ENCODE measurements at places on chromosomes 1 and 21. TPM values are rescaled to one million over a fixed set of nuclear protein-coding genes. Genes with fewer than 3 reads are reported as not detected.

GRCh38 chr1:214532070-214532469 is 19.3 kb downstream of the PTPN14 start:
- DNase-seq: no peak

DNA sequence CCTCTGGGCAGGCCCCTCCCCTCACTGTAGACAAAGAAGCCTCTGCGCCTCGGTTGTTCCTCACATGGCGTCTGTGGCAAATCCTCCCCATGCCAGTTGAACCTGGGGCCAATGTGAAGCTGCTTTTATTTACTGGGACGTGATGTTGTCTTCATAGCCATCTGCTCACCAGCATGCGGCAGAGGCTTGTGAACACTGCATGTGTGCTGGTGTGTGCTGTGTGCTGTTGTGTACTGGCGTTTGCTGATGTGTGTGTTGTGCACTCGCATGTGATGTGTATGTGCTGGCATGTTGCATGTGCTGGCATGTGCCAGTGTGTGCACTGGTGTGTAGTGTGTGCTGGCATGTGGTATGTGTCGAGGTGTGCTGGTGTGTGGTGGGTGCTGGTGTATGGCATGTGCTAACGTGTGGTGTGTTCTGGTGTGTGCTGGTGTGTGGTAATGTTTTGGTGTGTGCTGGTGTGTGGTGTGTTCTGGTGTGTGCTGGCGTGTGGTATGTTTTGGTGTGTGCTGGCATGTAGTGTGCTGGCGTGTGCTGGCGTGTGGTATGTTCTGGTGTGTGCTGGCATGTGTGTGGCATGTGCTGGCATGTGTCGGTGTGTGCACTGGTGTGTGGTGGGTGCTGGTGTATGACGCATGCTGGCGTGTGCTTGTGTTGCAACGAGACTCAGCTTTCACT is 37.2 kb upstream of the TRAPPC10 start:
- no peak for DNase-seq

DNA sequence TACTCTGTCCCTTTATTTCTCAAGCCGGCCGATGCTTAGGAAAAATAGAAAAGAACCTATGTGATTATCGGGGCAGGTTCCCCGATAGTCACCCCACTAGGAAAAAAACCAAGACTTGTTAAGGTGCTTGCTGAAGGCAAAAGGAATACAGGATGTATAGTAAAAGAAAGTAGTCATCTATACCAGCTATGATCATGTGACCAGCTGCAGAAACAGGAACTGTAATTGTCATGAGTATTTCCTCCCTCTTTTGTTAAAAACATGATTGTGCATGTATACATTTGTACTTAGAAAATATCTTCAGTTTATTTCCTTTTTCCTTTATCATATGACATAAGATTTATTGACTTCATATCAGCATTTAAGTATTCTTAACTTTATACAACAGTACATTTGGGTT is 30.5 kb downstream of the PIGK start:
- DNase-seq: no peak

DNA sequence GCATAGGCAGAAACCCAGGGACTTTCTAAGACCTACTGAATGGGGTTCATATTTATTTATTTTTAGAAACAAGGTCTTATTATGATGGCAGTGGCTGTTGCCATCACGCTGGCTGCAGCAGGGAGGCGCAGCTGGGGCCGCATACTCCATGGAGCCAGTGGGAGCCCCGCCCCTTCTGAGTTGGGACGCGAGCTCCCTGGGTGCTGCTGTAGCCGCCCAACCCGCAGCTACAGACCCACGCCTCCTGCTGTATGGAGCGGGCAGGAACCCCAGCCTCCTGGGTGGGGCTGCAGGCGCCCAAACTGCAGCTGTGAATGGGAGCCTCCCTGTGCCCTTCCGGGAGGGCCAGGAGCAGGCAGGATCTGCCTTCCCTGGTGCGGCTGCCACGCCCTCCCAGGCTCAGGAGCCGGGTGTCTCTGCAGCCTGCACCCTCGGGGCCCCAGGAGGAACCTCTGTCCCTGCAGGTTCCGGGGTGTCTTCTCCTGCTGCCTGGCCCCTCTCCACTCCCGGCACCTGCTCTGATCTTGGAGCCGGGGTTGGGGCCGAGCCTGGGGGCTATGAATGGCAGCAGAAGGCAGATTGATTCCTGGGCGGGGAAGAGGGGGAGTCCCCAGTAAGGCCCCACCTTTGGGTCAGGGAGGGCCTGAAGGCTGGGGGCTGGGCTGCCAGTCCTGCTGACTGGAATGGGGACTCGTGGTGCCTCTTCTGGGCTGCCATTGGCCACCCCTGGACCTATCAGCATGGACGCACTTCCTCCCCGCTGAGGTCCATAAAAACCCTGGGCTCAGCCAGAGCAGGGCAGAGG is 66.5 kb upstream of the LRRN2 start:
- DNase-seq: no peak

GRCh38 chr1:185495898-185496297 is 178.9 kb upstream of the IVNS1ABP start:
- DNase-seq: no peak

DNA sequence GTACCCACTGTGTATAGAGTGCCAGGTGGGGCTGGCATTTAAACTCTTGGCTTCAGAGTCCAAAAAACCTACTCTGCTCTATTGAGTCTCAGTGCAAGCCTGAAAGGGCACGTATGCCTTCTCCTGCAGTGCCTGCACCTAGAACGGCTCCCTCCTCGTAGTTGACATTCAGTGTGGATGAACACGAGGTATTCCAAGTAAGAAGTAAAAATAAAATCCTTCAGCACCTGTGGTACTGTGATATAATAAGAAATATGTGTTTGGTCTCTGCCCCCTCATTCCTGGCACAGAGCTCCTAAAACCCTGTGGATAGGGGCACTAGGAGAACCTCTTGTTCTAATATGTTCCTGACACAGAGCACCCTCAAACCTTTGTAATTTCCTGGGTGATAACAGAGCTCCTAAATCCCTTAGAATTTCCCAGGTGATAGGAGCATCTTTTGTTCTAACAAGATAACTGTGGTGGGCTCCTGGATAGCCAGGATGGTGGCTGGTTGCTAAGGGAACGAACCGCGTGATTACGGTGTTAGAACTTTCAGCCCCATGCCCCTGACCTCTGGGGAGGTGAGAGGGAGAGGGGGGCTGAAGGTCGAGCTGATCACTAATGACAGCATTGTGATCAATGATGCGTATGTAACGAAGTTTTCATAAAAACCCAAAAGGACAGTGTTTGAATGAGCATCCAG is 16.8 kb downstream of the UCK2 start:
- no peak for DNase-seq

Gene ADAMTS4
- polyA plus RNA-seq: 0.72 TPM

Gene RNU1-4
- not detected for polyA plus RNA-seq

DNA sequence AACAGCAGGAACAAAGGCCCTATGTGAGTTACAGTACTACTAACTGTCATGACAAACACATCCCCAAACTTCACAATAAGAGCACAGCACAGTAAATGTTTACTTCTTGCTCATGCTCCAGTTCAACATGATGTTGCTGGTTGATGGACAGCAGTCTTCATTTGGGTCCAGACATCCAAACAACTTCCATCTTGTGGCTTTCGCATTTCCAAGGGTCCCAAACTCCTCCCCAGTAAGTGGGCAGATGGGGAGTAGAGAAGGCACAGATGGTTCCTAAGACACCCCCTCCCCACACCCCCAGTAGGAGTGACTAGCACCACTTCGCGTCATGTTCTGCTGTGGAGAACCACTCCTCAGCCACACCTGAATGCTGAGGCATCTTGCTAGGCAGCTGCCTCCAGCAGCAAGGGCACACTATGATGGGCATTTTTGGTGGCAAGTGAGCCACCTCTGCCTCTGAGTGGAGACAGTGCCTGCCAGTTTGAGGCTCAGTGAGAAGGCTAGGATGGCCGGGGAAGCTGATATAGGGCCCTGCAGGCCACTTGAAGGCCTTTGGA is 32.7 kb upstream of the CD2 start:
- no peak for DNase-seq

DNA sequence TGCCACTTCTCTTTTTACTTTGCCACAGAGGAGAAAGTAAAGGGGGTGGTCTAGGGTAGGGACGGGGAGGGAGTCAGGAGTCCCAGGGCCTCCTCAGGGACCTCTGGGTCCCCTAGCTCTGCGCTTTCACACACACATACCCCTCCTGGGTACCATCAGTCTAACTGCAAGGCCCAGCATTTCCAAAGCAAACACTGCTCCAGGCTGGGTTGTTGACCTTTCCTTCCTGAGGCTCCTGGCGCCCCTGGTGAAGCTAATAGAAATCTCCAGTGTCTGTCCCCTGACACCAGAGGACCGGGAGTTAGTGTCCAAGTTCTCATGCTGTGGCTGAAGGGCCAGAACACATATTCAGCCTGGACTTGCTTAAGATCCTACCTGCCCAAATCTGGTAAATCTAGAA is 3.9 kb downstream of the TMEM63A start:
- DNase-seq: no peak

DNA sequence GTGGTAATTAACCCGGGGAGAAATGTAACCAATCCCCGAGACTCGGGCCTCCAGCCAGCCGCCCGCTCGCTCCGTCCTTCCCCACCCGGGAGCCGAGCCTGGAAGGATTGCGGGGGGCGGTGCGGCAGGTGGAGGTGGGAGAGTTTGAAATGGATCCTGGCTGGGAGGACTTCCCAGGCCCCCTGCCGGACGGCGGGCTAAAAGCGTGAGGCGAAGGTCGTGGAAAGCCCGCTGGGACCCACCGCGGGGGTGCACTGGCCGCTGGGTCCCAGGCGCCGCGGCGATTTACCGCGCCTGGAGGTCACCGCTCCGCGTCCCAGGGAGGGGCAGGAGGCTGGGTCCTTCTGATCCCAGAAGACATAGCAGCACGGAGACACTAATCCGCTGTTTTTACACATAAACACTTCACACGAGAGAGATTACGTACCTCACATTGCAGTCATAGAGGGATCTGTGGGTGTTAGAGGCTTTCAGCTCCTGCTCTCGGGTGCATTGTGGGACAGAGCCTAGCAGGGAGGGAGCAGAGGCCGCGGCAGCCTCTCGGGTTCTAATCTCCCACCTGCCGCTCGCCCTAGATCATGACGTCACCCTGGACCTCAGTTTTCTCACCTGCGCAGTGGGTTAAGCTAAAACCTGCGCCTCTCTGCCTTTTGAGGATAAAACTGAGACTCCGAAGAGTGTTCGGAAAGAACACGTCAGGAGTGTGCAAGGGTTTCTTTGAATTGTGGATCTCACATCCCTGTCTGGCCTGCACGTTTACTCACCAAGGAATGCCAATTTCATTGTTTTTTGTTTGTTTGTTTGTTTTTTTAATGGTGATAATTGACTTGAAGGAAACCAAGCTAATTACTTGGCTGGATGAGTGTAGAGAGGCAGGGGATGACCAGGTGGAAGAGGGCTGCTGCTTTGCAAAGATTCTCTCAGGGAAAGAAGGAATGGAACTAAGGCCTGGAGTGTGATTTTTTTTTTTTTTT is 17.1 kb upstream of the TMEM9 start:
- no peak for DNase-seq

Gene OR2T2
- polyA plus RNA-seq: not detected

Gene ODR4
- 16.8 TPM for polyA plus RNA-seq

Gene DIRAS3
- polyA plus RNA-seq: 13.1 TPM

GRCh38 chr1:234820597-234820996 is 210.6 kb upstream of the IRF2BP2 start:
- DNase-seq: no peak

DNA sequence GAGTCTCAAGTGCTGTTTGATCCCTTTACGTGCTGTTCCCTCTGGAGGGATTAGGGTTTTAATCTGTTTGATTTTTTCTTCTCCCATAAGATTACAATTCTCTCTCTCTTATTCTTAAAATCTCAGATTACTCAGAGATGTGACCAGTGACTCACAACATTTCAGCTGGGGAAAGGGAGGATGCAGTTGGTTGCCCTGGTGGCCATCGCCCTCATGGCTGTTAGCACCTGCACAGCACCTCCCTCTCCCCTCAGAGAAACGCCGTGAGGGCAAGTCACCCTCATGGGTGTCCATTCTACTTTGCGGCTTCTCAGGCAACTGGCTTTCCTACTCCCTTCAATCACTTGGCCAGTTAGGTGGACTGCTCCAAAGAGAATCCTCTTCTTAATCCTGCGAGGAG is 42.4 kb upstream of the KCNA3 start:
- DNase-seq: no peak

- DNase-seq: no peak
Observed at GRCh38 chr1:228190778-228191177, 17.1 kb upstream of the OBSCN start.

Gene SPRR2F
- polyA plus RNA-seq: not detected

DNA sequence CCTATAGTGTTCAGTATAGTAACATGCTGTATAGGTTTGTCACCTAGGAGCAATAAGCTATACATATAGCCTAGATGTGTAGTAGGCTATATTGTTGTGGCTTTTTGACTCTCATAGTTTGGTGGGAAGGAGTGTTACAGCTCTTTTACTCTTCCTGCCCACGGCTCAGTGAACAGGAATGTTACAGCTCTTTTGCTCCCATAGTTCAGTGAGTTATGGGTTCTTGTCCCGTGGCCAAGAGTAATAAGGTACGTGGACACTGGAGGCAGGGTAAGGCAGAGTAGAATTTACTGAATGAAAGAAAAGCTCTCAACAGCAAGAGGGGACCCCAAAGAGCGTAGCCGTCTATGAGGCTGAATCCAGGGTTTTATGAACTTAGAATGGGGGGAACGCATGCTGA is 734.3 kb downstream of the ADGRL2 start:
- no peak for DNase-seq
